Small intestine (tissue), 16 donors: ENCODE measurements at places on chromosomes 4 and X.

DNA sequence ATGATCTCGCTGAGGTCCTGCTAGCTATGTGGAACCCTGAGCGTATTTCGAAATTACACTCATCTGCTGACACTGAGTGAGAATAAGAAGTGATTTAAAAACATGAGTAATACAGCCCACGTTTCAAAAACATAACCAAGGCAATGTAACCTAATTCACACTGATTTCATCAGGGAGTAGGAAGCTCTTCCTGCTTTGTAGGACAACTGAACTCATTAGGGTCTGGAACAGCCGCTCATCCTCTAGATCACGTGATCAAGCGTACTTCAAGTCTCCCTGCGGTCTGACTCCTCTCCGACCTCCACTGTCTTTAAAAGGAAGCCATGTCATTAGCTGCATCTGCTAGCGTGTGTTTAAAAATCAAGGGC lies 138.0 kb downstream of the NSUN7 start:
- DNase-seq = no peak

DNA sequence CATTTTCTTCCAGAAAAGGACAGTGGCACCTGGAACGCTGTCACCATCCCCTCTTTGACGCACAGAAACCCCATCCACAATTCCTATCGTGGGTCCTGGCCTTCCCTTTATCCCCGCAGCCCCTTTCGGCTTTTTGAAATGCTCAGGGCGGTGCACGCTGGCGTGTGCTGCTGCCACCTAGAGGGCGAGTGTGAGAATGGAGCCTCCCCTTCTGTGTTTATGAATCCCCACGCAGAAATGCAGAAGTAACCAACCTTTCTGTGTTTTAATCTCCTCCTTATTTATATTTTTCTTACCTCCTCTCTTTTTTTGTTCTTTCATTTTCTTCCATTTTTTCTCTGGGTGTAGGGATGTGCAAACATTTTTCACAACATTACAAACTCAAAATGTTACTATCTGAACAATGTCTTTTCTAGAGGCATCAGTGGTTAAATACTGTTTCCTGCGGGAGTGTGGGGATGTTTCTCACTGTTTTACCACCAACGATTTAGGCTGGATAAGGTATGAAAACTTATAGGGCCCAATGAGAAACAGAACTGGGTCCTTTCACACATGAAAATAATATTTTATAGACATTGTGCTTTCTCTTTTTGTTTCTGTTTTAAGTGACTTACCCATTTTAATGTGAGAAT lies 50.0 kb downstream of the TMA16 start:
- DNase-seq = peak; percentile 60

GRCh38 chr4:153204247-153204671 lies at the start of gene TRIM2:
Gene TRIM2 (plus strand): TSS chr4:153204443. CDS start chr4:153204531, 88 bp downstream.
- peak; percentile 96 for DNase-seq

- peak; percentile 36 for DNase-seq
Measured at GRCh38 chr4:57190601-57191481, 80.7 kb upstream of the IGFBP7 start.

GRCh38 chr4:121707344-121707743 lies 10.6 kb upstream of the ANXA5 start:
- DNase-seq = no peak
